ENCODE measurements at places on chromosomes 13 and 19.

DNA sequence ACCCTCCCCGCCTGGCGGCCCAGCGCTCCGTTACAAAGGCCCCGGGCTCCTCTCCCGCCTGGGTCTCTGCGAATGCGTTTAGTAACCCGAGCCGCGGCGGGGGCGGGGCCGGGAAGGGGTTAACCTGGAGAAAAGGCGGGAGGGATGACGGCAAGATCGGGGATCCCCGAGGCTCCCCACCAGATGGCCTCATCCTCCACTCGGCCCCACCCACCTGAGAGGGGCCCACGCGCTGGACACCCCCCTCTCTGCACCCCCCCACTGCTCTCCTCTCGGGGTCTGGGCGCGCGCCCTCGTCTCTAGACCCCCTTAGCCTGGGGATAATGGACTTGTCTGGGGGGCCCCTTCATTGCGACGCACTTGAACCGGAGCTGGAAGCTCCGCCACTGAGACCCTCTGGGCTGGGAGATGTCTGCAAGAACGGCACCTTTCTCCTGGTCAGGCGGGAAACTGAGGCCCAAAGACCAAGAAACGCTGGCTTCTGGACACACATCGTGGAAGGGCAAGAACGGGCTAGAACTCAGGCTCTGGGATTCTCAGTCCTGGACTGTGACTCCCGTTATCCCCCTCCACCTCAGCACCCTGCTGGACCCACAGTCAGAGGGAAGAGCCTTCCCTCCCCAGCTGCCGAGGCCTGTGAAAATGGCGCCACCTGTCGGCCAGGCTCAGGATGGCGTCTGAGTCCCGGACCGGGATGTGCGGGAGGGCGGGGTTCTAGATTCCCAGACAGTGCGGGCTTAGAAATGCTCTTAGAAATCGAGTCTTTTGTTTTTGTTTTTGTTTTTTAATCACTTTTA, 2.9 kb upstream of the LTBP4 start:
- DNase-seq = peak; percentile 87

DNA sequence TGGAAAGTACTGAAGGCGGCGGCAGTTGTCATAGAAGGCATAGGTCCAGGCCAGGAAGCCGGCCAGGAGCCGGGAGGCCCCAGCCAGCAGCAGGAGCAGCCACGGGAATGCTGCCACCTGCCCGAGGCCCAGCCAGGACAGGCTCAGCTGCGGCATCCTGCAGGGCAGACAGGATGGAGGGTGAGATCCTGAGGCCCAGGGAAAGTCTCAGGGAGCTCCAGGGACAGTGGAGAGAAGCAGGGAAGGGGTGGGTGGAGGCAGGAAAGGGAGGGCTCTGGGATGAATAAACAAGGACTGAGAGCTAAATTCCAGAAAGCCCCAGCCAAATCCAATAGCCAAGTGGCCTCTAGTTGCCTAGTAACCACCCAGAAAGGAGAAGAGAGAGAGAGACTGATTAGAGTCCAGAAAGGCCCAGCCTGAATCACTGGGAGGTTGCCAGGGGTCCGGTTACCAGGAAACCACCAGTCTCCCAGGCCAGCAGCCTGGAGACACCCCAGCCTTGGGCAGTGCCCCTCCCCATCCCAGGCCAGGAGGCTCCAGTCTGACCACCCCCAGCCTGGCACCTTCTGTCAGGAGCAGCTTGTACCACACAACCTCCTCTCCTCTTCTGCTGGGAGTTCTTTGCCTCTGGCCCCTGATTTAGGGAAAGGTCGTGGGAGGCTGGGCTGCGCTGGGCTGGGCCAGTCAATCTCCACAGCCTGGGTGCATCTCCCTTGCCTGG, 7.5 kb upstream of the OR10H5 start:
- DNase-seq = no peak

DNA sequence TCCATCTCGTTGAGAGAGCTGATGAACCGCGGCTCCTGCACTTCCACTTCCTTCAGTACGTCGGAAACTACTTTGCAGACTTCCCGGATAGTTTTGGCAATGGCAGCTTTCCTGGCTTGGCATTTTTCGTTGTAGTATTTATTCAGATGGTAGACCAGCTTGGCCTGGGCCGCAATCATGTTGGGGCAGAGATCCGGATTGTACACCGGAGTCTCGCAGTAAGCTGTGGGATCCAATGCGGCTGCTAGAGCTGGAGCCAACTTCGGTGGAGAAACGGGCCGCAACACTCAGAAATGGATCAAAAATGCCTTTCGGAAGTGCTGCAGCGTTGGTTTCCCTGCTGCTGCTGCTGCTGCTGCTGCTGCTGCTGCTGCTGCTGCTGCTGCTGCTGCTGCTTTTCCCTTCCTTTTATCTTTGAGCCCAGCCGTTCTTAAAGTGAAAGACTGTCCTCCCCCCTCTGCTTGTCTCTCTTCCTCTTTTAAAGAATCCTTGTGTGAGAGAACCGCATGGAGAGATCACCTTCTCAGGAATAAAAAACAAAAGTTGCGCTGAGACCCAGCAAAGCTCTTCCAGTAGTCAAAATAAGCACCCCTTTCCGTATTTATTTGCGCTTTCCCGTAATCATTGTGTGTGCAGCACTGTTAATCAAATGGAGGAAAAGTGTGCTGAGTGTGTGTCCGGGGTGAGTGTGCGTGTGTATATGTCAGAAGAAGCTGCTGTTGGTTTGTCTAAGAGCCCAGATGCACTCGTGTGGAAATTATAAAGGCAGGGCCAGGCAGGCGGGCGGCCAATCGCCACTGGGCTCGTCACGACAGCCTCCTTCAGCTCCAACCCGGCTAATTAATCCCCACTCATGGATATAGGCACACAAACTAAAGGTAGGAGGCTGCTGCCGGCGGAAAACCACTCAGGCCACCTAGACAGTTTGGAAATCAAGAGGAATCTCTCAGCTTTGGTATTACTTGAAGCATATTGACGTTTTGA, at the start of gene MAB21L1:
MAB21L1 (minus strand) TSS at position 730 of the 984 bp plus-strand sequence; CDS start at position 179, 551 bp downstream.
- no peak for DNase-seq

DNA sequence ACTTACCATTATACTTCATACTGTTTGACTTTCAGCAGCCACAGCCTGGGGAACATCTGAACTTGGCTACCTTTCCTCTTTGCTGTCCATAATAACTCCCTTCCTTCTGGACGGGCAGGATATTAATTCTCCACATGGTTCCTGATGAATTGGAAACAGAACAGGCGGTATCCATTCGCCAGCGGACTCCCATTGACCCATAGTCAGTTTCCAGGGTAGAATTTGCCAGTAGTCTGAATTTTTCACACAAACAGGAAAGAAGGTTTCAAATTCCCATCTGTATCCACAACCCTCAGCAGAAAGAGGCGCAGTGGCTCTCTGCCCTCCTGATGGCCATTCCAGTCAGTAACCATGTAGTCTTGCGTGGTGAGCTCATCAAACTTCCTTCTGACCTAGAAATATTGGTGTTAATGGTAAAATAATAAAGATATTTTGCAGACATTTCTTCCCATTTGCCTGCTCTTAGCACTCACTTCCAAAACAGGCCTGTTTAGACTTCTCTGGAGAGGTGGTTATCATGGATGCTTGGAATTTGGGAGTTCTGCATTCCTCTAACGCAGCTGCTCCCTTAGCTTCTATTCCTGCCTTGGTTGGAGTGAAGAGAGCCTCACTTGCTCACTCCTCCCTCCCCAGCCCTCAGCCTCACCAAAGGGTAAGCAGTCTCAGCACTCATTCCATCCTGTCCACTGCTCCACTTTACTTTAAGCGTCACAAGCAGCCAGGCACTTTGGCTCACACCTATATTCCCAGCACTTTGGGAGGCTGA, 75.0 kb upstream of the OXGR1 start:
- no peak for DNase-seq

- no peak for DNase-seq
Measured at GRCh38 chr13:20492641-20493040, 33.0 kb downstream of the CRYL1 start.
